ENCODE measurements at places on chromosomes 4 and X. TPM values are rescaled to one million over a fixed set of nuclear protein-coding genes. Genes with fewer than 3 reads are reported as not detected.

Gene AGA
- total RNA-seq: 10.9 TPM

Gene BRCC3
- 8.3 TPM for total RNA-seq

Gene TRPC5OS
- total RNA-seq: not detected

Gene RBM47
- total RNA-seq: 0.17 TPM

Gene CFAP99
- total RNA-seq: not detected

Gene GNRHR
- not detected for total RNA-seq

Gene TMPRSS11A
- not detected for total RNA-seq

Gene VCX2
- not detected for total RNA-seq

Gene MMRN1
- total RNA-seq: not detected

Gene ARHGAP36
- not detected for total RNA-seq

Gene HNRNPH2
- 65.1 TPM for total RNA-seq

Gene SULT1B1
- total RNA-seq: 0.17 TPM

Gene CXCL8
- 3.2 TPM for total RNA-seq

Gene SSX3
- not detected for total RNA-seq

Gene ANK2
- 16.2 TPM for total RNA-seq

Gene SMIM10
- total RNA-seq: 6.4 TPM

Gene ART3
- not detected for total RNA-seq

Gene GC
- not detected for total RNA-seq

GRCh38 chrX:40303256-40304077 lies 205.7 kb upstream of the BCOR start:
- no peak for DNase-seq

- DNase-seq: no peak
These were observed 172.3 kb upstream of the C1QTNF7 start for GRCh38 chr4:15255537-15255936.

- DNase-seq: no peak
These were observed 27.6 kb downstream of the HPGD start for GRCh38 chr4:174494726-174495125.

- no peak for DNase-seq
These were observed 20.1 kb upstream of the CSF2RA start for GRCh38 chrX:1248331-1249061.

DNA sequence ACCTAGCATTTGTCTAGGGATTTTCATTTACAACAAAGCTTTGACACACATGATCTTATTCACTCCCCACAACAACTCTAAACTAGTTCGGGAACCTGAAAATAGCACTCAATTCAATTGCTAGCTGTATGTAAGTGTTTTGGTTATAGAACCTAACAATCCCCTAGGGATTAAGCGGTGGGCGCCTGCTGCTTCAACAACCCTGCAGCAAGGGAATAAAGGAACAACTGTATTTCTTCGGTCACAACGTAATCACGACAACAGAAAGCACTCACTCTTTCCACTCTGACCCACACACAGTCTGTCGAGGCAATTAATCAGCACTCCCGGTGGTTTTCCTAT lies 674 bp upstream of the DIAPH2 start:
- no peak for DNase-seq

DNA sequence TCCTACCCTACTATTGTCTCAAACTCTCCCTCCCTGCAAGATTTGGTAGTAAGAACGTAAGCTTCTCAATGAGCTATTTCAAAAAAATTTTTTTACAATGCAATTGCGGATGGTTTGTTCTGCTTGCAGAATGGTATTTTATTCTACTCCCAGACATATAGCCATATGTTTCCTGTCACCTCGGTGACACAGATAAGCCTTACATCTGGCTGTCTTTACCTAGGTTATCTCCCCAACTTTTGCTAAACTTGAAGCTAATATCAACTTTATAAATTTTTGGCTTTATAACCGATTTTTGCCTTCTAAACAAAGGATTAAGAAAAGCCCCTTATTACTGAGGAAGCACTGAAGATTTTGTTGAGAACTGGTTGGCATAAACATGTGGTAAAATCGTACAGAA lies 331.5 kb downstream of the TENM3 start:
- DNase-seq: no peak

- peak; percentile 71 for DNase-seq
These were observed 2.4 kb upstream of the SH3KBP1 start for GRCh38 chrX:19889582-19890342.

GRCh38 chrX:3181846-3182245 lies 140.6 kb downstream of the ARSF start:
- no peak for DNase-seq

GRCh38 chrX:111262086-111262485 lies 8.2 kb downstream of the CAPN6 start:
- no peak for DNase-seq

DNA sequence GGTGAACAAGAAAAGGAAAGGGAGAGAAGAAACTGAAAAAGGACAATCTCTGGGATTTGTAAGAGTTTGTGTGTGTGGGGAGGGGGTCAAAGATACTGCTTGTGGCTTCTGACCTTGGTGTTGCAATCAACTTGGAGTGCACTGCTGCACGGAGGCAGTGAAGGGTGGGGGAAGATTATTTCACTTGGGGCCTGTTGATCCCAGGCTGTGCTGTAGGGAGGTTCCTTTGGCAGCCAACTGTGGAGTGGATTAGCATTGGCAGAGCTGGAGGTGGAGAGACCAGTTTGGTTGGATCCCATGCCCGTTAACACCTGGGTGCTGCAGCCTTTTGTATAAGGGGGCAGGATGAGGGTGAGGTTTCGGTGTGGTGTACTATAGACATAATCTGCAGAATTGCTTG lies 38.2 kb downstream of the AFF1 start:
- DNase-seq: no peak

- no peak for DNase-seq
These were observed 37.6 kb downstream of the WFS1 start for GRCh38 chr4:6307230-6307629.

GRCh38 chr4:97500423-97500822 lies 642.9 kb downstream of the STPG2 start:
- no peak for DNase-seq

DNA sequence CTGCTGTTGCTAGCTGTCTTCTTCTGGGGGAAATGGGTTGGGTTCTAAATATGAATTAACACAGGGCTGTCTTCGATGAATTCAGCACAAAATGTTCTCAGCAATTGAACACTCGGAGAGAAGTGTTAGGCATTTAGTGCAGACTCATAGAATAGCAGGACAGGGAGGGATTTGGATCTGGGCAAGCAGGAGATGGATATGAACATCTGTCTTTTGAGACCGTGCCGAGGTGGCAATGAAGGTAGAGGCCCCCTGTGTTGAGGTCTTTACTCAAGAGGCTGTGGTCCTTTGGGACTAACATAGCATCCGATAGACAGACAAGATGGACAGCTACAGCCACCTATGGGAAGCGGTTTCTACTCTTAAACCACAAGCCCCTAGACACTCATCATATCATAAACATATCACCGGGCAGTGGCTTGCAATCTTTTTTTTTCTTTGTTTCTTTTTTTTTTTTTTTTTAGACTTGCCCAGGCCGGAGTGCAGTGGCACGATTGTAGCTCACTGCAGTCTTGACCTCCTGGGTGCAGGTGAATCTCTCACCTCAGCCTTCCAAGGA lies 6.7 kb downstream of the CD99 start:
- DNase-seq: peak; percentile 63

- no peak for DNase-seq
These were observed 40.0 kb downstream of the C4orf51 start for GRCh38 chr4:145719752-145720624.

GRCh38 chrX:136589966-136590365 lies 58.0 kb downstream of the VGLL1 start:
- DNase-seq: no peak

GRCh38 chrX:67582436-67582835 lies 38.6 kb downstream of the AR start:
- peak; percentile 55 for DNase-seq

- no peak for DNase-seq
These were observed 25.6 kb upstream of the FHDC1 start for GRCh38 chr4:152910521-152910920.

Measured in LHCN-M2 (cell line).